ENCODE measurements at places on chromosomes 5 and 9.

DNA sequence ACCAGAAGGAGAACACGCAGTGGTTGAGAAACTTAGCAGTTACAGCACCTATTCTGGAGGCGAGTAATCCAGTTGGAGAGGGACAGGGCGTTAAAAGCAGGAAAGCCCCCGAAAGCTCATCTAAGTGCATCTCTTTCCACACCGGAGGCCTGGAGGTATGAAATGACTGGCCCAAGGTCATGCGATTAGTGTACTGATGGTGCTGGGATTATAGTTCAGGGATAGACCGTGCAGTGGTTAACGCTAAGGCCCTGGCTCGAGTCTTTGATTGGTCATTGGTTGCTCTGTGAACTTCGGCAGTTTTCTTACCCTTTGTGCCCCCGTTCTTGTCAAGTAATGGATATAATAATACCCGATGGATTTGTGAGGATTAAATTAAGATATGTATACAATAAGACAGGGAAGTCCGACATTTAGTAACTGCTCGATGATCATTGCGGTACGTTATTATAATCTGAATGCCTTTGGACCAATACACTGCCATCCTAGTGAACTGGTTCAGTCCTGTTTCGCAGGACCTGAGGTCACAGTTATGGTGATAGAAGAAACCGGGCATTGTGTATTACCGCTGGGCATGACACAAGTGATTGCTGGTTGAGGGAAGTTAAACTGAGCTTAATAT, 960 bp downstream of the CANX start:
- DNase-seq = no peak

DNA sequence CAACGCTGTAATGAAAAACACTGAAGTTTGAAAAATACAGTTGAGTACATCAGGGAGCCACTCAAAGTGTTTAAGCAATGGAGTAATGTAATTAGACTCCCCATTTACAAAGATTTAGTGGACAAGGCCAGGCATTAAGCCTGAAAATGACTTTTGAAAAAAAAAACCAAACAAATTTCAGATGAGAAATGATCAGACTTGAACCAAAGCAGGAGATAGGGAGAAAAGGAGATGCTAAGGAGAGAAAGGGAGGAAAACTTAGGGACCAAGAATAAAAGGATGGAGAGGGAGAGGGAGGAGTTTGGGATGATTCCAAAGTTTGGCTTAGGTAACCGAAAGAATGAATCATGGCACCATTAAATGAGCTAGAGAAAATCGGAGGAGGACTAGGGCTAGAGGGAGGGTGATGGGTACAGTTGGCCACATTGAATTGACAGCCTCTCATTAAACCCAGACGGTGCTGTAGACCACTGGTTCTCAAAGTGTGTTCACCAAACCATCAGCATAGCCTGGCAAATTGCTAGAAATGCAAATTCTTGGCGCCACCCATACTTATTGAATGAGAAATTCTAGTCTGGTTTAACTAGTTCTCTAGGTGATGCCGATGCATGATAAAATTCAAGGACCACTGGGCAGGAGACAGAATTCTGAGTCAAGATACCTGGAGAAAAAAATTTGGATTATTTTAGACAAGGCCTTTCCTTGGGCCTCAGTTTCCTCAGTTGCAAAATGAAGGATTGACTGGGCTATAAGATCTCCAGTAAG, 6.2 kb upstream of the CPEB4 start:
- no peak for DNase-seq

GRCh38 chr9:125749951-125750626, 2.9 kb downstream of the PBX3 start:
- no peak for DNase-seq

- DNase-seq = no peak
Observed at GRCh38 chr5:10471677-10472076, 30.0 kb downstream of the ROPN1L start.

- no peak for DNase-seq
Observed at GRCh38 chr9:123358181-123358905, 2.3 kb downstream of the CRB2 start.

GRCh38 chr5:54548565-54548964, 31.0 kb downstream of the SNX18 start:
- no peak for DNase-seq

DNA sequence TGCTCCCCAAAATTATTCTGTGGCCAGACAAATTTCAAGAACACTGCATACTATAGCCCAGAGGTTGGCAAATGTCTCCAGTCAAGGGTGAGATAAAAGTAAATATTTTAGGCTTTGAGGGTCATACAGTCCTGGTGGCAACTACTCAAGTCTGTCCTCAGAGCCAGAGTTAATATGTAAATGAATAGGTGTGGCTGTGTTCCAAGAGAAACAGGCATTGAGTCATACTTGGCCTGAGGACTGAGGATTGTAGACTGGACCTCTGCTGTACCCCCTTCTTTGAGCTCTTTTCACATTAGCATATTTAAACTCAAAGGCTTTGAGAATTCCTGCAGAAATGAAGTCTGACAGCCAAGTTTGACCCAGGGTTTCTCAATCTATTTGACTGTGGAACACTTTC, 129.2 kb upstream of the PTCH1 start:
- DNase-seq = no peak

GRCh38 chr5:61670941-61671340, 338.9 kb downstream of the ZSWIM6 start:
- no peak for DNase-seq

- no peak for DNase-seq
Observed at GRCh38 chr9:87040410-87041009, 93.2 kb upstream of the GAS1 start.

DNA sequence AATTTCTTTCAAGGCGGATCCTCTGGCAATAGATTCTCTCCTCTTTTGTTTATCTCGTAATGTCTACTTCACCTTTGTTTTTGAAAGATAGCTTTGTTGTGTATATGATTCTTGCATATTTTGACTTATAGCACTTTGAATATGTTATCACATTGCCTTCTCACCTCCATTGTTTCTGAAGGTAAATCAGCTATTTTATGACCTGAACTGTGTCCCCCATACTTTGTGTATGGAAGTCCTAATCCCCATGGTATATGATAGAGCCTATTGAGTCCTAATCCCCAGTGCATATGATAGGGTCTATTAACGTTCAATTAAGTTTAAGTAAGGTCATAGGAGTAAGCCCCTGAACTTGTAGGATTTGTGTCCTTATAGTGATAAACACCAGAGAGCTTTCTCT, 910.2 kb upstream of the NUDT12 start:
- DNase-seq = no peak

GRCh38 chr5:173613433-173614159, 2.9 kb downstream of the BOD1 start:
- DNase-seq = no peak

GRCh38 chr9:124419832-124420489, 4.7 kb upstream of the PSMB7 start:
- no peak for DNase-seq
